ENCODE measurements at places on chromosomes 7 and 10.

DNA sequence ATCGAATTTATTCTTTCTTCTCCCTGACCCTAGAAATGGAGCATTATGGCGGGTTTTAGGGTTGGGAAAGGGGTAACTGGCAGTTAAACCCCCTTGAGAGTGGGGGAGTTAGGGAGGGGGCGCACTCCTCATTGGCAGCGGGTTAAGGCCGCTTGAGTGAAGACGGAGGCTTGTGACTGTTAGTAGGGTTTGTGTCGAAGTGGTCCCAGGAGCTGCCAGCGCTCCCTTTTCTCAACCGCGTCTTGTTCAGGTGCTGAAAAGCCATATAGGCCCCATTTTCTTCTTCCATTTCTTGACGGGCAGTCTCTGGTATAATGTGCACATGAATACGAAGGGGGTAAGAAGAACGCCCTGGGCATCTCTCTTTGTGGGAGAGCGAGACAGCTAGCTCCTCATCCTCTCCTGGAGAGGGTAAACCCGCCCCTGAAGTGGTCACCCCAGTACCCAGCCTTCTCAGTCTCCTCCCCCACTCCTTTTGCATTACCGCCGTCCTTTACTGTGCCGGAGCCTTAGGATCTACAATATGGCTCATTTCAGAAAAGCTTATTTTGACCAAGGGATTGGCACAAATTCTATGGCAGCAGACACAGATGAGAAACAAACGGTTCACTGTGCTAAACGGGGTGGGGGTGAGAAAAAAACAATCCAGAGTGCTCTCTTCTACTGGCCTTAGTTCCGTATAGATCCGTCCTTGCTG, 836 bp downstream of the KMT2E start:
- DNase-seq = no peak

- DNase-seq = no peak
These were observed 40.9 kb downstream of the JCAD start for GRCh38 chr10:30018496-30018895.

DNA sequence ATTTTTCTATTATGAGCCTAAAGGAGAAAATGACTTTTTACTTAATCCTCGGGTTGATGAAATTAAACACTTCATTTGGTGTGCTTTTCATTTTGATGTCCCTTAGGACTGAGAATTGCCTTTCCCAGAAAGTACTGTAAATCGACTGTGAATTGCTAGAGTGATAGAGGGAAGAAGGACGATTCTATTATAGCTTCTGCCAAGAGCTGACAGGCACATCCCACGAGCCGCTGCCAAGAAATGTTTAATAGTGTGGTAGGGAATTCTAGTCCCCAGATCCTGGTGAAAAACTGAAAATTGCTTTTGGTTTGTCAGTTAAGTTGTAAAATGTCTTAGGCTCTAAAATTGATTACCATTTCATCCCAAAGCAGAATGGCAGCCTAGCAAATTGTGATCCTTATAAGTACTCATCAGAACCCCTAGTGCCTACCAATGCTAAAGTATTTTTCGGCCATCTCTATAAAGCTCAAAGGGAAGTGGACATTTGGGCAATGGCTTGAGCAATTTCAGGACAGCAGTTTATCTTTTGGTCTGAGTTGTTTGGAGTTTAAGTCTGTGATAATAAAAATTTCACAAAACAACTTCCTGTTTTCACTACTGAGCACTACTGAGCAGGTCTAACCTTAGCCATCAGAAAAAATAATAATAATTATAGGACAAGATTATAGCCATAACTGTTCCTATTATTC, 44.6 kb upstream of the HYCC1 start:
- DNase-seq = no peak

DNA sequence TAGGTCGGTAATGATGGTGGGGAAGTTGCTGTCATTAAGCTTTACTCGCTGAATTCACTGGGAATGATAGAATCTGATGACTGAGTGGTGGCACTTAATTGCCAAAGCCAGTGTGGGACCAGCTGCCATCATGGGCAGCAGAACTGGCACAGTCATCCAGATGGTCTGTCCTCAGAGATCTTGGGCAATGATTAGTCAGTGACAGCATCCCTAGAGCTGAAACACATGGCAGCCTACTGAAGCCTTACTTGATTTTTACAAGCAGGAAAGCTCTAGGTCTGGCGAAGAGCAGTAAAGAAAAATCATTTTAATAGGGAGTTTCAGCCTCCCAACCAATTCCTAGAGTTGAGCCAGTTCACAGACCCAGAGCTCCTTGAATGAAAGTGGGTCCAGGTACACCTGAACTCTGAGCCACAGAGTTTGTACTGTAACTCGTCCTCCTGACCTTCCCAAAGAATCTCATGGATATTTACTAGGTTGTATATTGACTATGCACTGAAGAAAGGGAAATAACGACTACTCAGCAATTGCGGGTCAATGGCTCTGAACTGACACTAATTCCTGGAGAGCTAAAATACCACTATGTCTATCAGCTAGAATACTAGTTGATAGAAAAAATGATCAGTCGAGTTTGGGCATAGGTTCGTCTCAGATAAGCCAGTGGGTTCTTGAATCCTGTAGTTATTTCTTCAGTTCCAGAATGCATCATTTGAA, 4.4 kb upstream of the ASB13 start:
- no peak for DNase-seq

GRCh38 chr7:24283897-24284698, at the start of gene NPY:
TSS of gene NPY (plus strand) at chr7:24284190. CDS start at chr7:24285241, 1,051 bp downstream.
- DNase-seq = no peak

Data from LNCaP clone FGC (cell line).